ENCODE measurements at places on chromosomes 5 and 9.

DNA sequence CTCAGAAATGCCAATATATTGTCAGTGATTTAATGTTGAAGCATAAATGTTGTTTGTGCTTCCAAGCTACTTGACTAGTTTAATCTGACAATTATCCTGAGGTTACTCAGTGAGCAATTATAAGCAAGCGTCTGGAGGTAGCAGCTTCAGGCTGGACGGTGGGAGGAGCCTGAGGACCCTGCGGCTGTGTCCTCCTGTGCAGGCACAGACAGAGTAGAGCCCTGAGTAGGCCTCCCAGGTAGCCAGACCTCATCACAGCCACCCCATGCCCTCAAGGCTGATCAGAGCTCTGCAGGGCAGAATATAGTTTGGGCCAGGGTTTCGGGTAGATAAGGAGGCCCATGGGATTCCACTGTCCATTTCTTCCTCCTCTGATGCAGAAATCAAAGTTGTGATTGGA lies 153.6 kb downstream of the DRD1 start:
- DNase-seq = no peak

DNA sequence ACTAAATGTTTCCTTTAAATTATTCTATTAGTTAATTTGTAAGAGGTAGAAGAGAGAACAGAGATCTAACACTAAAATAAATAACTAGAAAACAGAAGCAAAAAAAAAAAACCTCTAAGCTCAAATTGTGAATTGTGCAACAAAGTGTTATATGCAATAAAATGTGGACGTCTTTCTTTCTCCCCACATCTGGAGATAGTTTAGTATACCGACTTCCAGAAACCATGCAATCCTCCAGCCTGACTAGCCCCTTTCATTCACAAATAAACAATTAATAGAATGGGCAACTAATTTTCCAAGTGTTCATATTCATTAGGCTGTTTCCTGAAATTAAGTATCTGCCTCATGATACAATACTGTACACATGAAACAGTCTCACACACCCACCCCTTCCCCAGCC lies 258.5 kb downstream of the BNC2 start:
- no peak for DNase-seq

DNA sequence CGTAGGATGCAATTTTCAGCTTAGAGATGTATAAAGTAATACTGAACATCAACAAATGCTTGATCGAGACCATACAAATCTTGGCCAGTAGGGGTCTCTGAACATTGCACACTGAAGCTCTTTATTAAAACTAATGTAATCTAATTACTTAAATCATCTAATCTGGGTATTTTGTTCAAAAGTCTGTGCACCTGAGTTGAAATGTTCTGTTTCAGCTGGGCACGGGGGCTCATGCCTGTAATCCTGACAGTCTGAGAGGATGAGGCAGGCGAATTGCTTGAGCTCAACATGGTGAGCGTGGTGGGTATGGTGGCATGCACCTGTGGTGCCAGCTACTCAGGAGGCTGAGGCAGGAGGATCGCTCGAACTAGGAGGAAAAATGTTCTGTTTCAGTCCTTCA lies 41.0 kb downstream of the ESM1 start:
- peak; percentile 1 for DNase-seq

GRCh38 chr5:96601715-96602244 lies 60.4 kb upstream of the CAST start:
- DNase-seq = peak; percentile 67

DNA sequence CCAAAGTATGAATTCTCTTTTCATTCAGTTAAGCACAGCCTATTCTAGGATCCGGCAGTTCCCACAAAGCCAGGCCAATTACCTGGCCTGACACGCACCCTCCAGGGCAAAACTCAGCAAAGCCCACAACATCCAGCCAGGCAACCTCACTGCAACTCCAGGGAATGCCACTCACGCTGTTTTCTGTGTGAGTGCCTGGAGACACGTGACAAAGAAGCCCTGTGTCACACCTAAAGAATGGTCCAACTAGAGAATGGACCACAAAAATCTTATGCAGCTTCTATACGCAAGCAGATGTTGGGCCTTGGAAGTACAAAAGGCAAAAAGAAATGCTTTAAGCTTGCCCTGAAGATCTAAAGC lies 20.2 kb downstream of the RETREG1 start:
- no peak for DNase-seq

DNA sequence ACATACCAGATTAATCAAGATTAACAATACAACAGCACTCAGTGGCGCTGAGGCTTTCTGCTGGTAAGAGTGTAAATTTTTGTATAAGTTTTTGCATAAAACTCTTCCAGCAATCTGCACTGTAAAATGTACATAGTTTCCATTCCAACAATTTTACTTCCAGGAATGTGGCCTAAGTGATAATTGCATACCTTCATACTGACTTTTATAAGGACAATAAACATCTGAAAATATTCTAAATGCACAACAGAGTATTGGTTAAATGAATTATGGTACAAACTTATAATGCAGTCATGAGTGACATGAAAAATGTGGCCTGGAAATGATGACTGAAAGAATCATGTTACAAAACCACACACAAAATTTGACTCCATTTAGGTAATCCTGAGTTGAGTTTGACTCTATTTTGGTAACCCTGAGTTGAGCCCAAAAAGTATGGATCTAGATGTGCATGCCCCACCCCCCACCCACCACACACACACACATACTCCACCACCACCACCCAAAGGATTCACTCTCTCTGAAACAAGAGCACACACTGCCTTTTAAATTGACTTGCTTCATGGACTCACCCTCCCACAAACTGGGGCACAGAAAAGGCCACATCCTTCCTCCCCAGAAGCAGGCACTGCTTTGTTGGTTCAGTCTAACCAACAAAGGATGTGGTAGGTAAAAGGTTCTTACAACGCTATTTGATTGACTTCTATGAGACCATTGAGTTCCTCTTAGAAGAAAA lies 137.6 kb downstream of the SUSD1 start:
- DNase-seq = no peak

DNA sequence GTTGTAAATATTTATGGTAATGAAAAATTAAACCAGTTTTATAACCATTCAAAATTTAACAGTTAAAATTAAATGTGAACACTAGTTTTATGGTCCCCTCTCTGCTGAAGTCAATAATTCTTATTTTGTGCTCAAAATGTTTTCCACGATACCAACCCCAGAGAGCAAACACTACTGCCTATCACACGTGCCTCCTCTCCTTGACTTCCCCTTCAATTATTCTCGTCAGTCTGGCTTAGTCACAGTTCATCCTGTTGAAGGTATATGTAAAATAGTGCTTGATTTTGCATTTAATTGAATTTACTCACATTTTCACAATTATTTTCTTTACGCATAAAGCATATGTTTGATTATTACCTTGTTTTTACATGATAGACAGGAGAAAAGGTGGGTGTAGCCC lies 148.8 kb downstream of the CCDC192 start:
- no peak for DNase-seq

DNA sequence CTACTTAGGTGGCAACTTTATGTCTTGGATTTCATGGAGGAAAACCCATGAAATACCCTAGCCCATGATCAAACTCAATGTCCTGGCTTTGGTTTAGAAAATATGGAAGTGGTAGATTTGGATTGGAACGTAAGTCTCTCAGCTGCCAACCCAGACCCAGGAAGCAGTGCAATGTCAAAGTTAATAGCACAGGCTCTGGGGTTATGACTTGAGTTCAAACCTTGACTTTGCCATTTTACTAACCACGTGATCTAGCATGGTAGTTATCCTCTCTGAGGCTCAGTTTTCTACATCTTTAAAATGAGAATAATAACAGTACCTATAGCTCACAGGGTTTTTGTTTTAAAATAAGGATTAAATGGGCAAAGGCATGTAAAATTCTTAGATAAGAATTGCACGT lies 13.8 kb downstream of the FYB1 start:
- no peak for DNase-seq
